OCI-M1 (cell line): ENCODE measurements at places on chromosomes 2 and 18.

- DNase-seq, result no peak
These were observed 196.1 kb downstream of the MCFD2 start for GRCh38 chr2:46719487-46719886.

GRCh38 chr2:6644261-6644660 is 221.4 kb downstream of the CMPK2 start:
- DNase-seq, result no peak

GRCh38 chr2:39837856-39838453 is 58.9 kb upstream of the THUMPD2 start:
- peak; percentile 70 for DNase-seq

- no peak for DNase-seq
These were observed 241.4 kb downstream of the NCKAP5 start for GRCh38 chr2:133326652-133327397.

GRCh38 chr2:120936476-120937334 is 201.0 kb downstream of the GLI2 start:
- DNase-seq, result no peak

- DNase-seq, result no peak
These were observed 197.7 kb downstream of the MC4R start for GRCh38 chr18:60174832-60175231.

GRCh38 chr2:195608768-195609454 is 48.1 kb upstream of the SLC39A10 start:
- no peak for DNase-seq

- DNase-seq, result no peak
These were observed 24.6 kb upstream of the PLB1 start for GRCh38 chr2:28471214-28471613.

DNA sequence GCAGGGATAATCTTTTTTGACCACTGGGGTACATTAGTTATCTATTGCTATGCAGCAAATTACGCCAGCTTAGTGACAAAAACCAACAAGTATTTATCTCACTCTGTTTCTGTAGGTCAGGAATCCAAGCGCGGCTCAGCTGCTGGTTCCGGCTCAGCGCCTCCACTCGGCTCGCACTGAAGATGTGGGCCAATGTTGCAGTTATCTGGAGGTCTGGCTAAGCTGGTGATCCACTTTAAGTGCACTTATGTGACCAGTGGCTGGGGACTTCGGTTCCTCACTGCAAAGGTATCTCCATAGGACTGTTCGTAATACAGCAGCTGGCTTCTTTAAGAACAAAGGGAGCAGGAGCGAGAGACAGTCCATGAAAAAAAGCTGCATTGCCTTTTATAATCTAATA is 591.9 kb downstream of the TMEM182 start:
- DNase-seq, result no peak

GRCh38 chr2:216159144-216159543 is 50.0 kb downstream of the XRCC5 start:
- no peak for DNase-seq

- no peak for DNase-seq
These were observed 76.2 kb downstream of the KIAA2012 start for GRCh38 chr2:202149155-202149762.

GRCh38 chr2:150370561-150370960 is 116.9 kb downstream of the RND3 start:
- DNase-seq, result no peak

- no peak for DNase-seq
These were observed 56.8 kb upstream of the SPAG16 start for GRCh38 chr2:213227458-213227857.

GRCh38 chr18:5979971-5980457 is 84.7 kb upstream of the TMEM200C start:
- no peak for DNase-seq

- DNase-seq, result no peak
These were observed 247.9 kb upstream of the SYT4 start for GRCh38 chr18:43525169-43525568.

DNA sequence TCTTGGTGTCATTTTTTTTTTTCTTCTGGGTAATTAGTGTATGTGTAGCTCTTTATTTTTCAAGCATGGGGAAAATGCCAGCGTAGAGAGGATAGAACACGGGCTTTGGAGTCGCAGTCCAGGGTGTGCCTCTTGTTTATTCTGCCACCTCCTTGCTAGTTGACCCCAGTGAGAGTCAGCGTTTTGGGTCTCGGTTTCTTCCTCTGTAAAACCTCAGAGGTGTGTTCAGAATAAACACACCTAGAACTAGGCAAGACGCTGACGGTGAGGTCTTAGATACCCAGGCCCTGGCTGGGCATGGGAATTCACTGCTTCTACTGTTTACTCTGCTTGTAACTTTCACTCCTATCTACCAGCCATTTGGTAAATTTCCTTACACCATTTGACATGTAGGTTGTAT is 41.8 kb downstream of the ASAP2 start:
- no peak for DNase-seq

DNA sequence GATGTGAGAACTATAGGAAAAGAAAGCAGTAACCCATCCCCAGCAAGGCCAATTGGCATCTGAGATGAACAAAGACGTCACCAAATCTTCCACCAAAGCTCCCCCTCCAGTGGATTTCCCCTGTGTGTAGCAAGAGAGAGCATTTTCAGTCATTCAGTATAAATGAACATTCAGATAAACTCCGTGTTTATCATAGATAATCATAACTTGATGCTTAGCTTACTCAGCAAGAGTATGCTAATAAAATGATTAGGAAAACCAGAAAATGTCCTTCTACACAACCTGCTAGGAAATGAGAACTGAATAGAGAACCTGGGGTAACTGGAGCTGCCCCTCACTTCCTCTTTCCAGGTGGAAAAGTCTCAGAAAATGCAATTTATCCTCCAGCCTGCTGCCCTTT is 198.0 kb upstream of the CCDC150 start:
- DNase-seq, result no peak

GRCh38 chr2:46849046-46849715 is 66.4 kb downstream of the MCFD2 start:
- DNase-seq, result no peak

- no peak for DNase-seq
These were observed 770 bp downstream of the LYPD6B start for GRCh38 chr2:149039213-149039724.

- no peak for DNase-seq
These were observed 65.0 kb upstream of the POU3F3 start for GRCh38 chr2:104788742-104789455.

DNA sequence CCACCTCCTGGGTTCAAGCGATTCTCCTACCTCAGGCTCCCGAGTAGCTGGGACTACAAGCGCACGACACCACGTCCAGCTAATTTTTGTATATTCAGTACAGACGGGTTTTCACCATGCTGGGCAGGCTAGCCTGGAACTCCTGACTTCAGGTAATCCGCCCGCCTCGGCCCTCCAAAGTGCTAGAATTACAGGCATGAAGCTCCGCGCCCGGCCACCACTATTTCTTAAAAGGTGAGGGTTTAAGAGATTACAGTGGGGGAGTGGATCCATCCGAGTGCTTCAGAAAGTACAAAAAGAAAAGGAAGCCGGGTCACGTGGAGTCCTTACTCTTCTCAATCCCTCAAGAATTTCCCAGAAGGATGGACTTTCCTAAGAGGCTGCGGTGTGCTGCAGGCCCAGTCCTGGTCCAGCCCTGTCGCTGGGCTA is 146.9 kb downstream of the ANKRD44 start:
- DNase-seq, result no peak

DNA sequence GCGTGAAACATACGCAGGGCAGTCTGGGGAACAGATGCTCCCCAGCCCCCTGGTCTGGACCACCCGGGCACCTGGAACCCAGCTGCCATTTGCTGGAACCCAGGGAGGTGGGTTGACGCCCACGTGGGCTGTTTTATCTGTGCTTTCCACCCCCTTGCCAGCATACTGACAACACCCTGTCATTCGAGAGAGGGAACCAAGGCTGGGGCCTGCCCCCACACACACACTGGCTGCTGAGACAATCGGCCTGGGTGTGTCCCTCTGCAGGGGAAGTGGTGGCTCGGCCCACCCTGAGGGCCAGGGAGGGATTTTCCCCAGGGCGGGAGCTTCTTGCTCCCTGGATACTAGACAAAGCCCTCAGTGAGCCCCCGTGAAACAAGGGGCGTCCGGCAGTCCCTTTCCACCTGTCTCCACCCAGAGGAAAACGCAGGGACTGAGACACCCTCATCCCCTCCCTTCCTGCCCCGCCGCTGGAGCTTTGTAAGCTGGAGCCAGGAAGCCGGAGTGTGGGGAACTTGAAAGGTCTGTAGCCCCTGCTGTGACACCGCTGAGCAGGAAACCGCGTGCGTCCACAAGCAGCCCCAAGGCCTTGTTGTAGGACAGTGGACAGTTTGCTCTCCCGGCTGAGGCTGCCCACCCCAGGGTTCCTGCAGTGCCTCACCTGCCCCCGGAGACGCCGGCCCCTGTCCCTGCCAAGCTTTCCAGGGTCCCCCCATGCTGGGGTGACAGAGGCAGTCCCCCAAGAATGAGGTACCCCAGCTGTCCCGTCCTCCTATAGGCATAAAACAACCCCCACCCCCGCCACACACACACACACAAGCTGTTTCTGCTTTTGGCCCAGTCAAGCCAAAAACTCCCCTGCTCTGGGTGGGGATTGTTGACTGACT is 14.1 kb upstream of the KLF11 start:
- DNase-seq, result peak; percentile 90

DNA sequence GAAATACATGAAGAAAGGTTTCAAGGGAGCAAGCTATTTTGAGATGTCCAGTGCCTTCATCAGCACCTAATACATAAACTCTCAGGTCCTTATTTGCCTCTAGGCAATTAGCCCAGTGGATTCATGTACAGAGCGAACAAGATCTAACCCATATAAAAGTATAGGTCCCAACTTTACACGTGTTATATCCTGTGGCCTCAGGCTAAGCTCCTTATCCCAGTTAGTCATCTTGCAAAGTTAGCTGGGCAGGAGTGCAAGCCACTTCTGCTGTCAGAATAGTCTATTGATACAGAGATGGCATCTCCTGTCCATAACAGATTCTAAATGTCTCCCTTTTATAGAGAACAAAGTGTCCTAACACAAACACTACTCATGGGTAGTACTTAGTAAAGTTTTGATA is 203.9 kb upstream of the PIK3C3 start:
- DNase-seq, result no peak

DNA sequence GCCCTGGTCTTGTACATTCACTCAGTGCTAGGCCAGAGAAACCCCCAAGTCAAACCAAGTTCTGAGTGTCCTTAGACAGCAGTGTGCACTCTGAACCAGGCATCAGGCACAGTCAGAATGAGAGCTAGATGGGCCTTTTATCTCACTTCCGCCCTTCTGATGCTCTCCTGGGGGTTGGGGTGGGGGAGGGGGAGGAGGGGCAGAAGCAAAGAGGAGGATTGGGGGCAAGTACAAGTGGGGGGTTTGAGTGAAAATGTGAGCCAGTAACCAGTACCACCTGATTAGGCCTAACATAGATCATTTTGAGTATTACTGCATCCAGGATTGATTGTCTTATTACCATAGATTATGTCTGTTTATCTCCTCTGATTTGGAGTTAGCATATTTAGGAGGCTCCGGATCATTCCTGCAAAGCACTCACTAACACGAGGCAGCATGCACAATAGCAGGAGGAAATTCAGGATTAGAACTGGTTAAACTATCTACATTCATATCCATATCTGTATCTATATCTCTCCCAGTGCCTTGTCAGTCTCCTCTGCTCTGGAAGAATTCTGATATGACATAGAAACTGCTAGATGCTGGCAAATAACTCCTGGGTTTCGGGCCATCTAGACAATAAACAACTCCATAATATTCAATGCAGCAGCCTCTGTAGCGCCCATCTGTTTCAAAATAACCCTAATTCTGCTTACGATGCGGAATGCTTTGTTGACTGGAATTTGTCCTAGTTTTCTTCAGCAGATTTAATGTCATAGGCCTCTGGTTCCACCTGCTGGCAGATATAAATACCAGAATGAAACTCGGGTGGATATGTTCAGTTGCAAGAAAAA is 149.1 kb downstream of the RHBDD1 start:
- DNase-seq, result peak; percentile 76

DNA sequence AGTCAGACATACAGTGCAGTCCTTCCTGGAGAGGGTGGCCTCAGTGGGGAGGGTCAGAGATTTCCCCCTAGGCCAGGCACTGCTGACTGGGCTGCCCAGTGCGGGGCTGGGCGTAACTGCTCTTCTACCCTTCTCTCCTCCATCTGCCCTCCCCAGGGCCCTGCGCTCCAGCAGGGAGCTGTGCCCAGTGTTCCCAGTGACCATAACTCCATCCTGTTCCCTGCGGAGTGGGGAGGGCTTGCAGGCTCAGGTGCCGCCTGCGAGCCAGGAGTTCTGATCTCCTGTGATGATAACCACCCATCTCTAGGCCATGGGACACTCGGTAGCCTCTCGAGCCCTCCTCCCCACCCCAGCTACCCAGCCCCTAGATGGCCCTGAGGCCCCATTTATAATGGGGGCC is 107.6 kb downstream of the SMAD7 start:
- no peak for DNase-seq

GRCh38 chr18:80166240-80166639 is 57.2 kb downstream of the ADNP2 start:
- no peak for DNase-seq

- no peak for DNase-seq
These were observed 18.1 kb upstream of the ANTXR1 start for GRCh38 chr2:68994864-68995263.

DNA sequence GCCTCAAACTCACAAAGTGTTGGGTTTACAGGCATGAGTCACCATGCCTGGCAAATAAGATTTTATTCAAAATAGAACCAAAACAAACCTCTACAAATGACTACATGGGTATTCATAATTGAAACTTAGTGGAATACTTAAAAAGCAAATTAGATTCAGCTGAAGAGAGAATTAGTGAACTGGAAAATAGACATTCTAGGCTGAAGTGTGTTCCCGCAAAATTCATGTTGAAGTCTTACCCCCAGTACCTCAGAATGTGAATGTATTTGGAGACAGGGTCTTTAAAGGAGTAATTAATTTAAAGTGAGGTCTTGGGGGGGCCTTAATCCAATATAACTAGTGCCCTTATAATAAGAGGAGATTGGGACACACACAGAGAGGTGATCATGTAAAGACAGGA is 88.5 kb upstream of the OTOS start:
- DNase-seq, result peak; percentile 1

GRCh38 chr2:216858312-216858711 is 1.6 kb downstream of the TNP1 start:
- DNase-seq, result no peak

DNA sequence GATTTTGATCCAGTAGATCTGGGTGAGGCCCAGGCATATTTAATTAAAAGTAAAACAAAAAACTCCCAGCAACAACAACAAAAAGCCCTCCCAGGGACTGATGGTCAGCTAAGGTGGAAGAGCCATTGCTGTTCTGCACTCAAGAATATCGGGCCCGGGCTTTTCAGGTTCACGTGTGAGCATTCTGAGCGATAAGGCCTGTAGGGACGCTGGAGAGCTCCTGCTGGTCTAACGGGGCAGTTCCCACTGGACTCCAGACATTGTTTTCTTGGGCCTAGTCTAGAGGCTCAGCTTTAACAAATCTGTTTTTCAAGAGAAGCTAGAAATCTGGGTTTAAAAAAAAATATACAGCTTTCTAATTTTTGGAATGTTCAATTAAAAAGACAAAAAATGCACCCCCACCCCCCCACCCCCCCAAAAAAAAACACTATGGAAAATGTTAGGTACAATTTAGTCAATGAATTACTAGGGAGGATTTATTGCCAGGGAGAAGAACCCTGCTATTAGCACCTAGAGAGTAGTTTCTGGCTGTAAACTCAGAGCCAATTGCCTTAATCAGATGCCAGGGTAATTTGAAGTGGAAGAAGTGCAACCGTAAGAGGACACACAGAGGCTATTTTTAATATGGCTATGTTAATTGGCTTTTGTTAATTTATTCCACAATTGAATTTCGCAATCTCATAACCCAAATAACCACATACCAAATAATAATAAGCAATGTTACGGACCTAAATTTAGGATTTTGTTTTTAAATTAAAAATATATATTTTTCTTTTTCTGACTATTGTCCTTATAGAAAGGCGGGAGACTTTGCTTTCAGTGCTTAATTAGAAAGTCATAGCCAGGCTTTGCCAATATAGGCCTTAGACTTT is 78.9 kb downstream of the MAP4K4 start:
- no peak for DNase-seq
